Renal cortex interstitium (tissue), 15 donors: ENCODE measurements at places on chromosomes 16 and 17. TPM values are rescaled to one million over a fixed set of nuclear protein-coding genes. Genes with fewer than 3 reads are reported as not detected.

GRCh38 chr16:21037736-21038135, 112.9 kb downstream of the DNAH3 start:
- DNase-seq = no peak

DNA sequence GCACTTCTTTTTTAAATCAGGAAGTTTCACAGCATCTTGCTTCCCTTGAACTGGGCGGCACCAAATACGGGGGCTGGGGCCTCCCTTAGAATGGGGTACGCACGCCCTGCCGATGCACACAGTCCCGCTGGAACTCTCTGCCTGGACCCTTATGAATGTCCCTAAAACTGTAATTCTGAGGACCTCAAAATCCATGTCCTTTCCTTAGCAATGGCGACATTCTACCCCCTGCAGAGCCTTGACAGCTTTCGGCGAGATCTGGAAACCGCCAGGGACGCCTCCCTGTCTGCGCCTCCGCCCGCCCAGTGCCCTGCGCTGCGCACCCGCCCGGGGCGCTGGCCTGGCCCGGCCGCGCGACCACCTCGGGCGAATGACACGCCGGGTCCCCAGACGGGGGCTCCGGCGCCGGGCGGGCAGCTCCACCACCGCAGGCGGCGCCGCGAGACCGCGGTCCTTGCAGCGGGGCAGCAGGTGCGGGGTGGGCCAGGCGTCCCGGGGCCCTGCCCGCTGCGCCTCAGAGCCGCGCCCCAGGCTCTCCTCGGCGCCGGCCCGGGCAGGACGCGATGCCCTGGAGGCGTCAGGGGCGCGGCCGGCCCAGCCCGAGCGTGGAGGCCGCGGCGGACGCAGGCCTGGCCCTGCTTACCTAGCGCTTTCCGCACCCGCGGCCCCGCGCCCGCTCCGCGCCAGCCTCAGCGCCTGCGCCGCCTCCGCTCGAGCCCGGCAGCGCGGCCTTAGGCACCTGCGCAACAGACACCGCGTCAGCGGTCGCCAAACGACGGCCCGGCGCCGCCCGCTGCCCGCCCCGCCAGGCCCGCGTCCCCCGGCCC, 548 bp downstream of the HAGH start:
- DNase-seq = no peak

- no peak for DNase-seq
Measured at GRCh38 chr16:17432901-17433576, 37.7 kb downstream of the XYLT1 start.

- no peak for DNase-seq
Measured at GRCh38 chr16:70793851-70794502, 7.0 kb downstream of the VAC14 start.

DNA sequence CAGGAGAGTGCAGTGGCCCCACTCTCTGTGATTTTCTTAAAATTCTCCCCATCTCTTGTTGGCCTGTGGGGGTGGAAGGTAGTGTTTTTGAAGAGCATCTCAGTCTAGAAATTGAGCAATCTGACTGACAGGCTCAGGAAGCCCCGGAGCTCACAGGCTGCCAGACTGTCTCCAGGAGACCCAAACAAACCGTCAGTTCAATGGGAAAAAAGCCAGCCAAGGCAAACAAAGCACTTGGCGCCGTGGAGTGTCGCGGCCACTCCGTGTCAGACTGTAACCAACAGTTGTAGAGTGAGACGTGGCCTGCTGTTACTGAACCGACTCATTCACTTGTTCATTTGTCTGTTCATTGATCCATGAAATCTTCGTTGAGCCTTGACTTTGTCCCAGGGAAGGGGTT, 33.7 kb downstream of the RGS9 start:
- DNase-seq = no peak

GRCh38 chr17:83122834-83123233, 43.4 kb downstream of the METRNL start:
- no peak for DNase-seq

GRCh38 chr17:35865412-35866340, 3.0 kb downstream of the HEATR9 start:
- DNase-seq = no peak

DNA sequence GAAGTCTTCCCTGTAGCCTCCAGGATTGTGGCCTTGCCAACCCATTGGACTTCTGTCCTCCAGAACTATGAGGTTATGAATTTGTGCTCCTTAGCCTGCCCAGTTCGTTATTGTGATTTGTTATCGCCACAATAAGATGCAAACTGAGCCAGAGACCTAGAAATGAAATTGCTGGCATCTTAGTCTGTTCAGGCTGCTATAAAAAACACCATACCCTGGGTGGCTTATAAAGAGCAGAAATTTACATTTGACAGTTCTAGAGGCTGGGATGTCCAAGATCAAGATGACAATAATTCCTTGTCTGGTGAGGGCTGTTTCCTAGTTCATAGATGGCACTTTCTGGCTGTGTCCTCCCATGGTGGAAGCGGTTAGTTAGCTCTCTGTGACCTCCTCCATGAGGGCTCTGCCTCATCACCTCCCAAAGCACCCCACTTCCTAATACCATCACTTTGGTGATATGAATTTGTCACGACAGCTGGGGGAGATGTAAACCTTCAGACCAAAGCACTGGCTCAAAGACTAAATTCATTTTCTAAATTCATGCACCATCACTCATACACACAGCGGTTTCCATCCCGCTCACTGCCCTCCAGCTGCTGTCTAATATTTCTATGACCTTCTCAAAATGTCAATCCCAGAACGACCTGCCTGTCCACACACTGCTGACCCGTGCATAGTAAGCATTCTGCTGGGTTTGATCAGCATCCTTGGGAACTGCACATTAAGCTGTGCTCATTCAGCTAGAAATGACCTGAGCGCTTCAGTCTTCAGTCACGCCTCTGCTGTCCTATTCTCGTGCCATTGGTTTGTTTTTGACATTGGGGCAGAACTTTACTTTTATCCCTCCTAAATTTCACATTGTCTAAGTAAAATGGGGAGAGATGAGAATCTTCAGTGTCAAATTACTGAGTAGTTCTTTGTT, 36.6 kb downstream of the GINS3 start:
- no peak for DNase-seq

DNA sequence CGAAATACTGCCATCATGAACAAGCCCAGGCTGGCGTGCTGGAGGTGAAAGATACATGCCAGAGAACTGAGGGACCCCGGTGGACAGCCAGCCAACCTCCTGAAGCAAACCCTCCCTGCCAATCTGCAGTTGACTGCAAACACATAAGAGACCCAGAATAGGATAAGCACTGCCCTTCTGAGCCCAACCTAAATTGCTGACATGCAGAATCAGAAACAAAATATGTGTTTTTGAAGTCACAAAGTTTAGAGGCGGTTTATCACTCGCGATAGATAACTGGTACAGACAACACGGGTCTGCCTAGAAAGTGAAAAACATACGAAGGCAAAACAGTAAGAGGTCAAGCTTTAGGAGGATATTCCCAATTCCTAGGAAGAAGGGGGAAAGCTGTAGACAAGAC, 14.6 kb downstream of the TOX3 start:
- DNase-seq = no peak

DNA sequence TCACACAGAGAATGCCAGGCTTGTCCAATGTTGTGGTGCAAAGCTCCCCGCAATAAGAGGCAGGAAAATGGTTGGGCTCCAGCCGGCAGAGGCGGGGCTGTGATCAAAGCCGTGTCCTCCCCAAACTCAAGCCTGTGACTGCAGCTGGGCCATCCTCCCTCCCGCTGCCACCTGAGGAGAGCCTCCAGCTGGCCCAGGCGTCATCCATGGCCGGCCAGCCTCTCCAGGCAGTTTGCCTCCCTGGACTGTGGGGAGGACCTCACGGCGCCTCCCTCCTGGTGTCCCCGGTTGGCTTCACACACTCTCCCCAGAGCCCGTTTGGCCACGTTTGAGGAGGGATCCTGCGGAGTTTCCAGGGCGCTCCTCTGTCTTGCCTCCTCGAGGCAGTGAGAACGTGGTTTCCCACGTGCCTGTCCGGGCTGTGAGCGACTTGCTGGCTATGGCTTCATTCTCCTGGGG, 134.1 kb downstream of the IRF8 start:
- no peak for DNase-seq

DNA sequence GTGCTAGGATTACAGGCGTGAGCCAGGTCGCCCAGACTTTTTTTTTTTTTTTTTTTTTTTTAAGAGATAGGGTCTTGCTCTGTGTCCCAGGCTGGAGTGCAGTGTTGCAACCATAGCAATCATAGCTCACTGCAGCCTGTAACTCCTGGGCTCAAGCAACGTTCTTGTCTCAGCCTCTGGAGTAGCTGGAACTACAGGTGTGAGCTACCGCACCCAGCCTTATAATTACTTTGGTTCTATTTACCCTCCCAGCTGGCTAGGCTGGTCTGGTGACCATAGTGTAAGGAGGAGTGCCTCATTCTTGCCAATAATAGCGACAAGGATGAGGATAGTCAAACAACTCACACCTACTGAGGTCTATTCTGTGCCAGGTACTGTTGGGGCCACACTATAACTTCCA, 39.6 kb upstream of the USP7 start:
- DNase-seq = no peak

GRCh38 chr16:31025339-31025738, 8.0 kb upstream of the STX4 start:
- DNase-seq = no peak

DNA sequence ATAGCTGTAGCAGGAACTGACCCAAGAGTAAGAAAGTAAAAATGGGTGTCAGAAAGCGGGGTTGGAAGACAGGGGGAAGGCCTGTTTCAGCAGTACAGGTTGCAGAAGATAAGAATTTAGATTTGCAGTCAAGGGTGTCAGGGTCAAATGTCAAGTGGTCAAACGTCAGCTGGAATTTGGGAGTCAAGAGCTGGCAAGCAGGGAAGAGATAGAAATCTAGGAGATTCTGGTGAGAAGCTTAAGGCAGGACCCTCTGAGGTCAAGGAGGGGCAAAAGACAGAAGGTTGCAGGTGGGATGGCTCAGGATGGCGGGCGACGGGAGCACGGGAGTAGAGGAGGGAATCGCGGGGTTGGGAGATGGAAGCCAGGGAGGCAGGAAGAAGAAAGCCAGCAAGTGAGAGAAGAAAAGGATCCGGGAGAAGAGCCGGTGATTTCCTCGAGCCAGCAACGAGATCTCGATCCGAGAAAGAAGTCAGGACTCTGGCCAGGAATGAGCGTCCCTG, 335 bp downstream of the SLC25A35 start:
- no peak for DNase-seq

- DNase-seq = no peak
Measured at GRCh38 chr17:29959658-29960337, 18.4 kb downstream of the EFCAB5 start.

The PRSS27 gene
- polyA plus RNA-seq = 2.0 TPM

The COX6A2 gene
- polyA plus RNA-seq = 1.2 TPM

The VPS4A gene
- 52.5 TPM for polyA plus RNA-seq
